T-cell (primary cell): ENCODE measurements at places on chromosomes 2 and 18. TPM values are rescaled to one million over a fixed set of nuclear protein-coding genes. Genes with fewer than 3 reads are reported as not detected.

Gene MC4R
- total RNA-seq = not detected

Gene PAX8
- total RNA-seq = 1.8 TPM

Gene SERPINB3
- not detected for total RNA-seq

Gene CCDC178
- not detected for total RNA-seq

Gene ITGB1BP1
- 69.0 TPM for total RNA-seq

Gene CD207
- total RNA-seq = not detected

Gene POTEC
- not detected for total RNA-seq

Gene RPL31
- 2,279 TPM for total RNA-seq

Gene ALK
- total RNA-seq = not detected

Gene LYG2
- total RNA-seq = not detected
